ENCODE measurements at places on chromosomes 11 and 22. TPM values are rescaled to one million over a fixed set of nuclear protein-coding genes. Genes with fewer than 3 reads are reported as not detected.

Gene SYT9
- total RNA-seq, result not detected

Gene AP5B1
- 19.8 TPM for total RNA-seq

Gene IL18BP
- 5.4 TPM for total RNA-seq

Gene GAS2
- 0.86 TPM for total RNA-seq

Measured in Karpas-422 (cell line).